IPS DF 6.9 (cell line): ENCODE measurements at places on chromosomes 1 and 21.

DNA sequence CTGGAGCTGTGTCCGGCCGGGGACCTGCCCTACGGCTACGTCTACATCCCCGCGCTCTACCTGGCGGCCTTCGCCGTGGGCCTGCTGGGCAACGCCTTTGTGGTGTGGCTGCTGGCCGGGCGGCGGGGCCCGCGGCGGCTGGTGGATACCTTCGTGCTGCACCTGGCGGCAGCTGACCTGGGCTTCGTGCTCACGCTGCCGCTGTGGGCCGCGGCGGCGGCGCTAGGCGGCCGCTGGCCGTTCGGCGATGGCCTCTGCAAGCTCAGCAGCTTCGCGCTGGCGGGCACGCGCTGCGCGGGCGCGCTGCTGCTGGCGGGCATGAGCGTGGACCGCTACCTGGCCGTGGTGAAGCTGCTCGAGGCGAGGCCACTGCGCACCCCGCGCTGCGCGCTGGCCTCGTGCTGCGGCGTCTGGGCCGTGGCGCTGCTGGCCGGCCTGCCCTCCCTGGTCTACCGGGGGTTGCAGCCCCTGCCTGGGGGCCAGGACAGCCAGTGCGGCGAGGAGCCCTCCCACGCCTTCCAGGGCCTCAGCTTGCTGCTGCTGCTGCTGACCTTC, 412 bp downstream of the GPR25 start:
- DNase-seq = no peak

- DNase-seq = no peak
Measured at GRCh38 chr21:44442266-44443125, 12.8 kb upstream of the LRRC3 start.

DNA sequence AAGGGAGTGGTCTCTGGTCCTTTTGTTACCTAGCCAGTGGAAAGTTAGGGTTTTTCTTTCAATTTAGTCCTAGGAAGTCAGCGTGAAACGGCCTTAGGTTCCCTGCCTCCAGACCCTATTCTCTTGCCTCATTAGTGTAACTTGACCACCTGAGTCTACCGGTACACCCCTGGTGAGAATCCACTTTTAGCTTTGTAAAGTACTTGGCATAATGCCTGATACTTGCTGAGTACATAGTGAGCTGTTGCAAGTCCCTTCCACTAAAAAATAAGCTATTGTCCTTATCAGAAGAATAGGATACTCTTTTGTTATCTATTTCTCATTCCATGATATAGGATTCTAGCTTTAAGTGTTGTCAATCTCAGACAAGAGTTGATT, 228.8 kb downstream of the ST6GALNAC3 start:
- DNase-seq = no peak

GRCh38 chr1:192010406-192010805, 147.9 kb upstream of the RGS18 start:
- DNase-seq = no peak

DNA sequence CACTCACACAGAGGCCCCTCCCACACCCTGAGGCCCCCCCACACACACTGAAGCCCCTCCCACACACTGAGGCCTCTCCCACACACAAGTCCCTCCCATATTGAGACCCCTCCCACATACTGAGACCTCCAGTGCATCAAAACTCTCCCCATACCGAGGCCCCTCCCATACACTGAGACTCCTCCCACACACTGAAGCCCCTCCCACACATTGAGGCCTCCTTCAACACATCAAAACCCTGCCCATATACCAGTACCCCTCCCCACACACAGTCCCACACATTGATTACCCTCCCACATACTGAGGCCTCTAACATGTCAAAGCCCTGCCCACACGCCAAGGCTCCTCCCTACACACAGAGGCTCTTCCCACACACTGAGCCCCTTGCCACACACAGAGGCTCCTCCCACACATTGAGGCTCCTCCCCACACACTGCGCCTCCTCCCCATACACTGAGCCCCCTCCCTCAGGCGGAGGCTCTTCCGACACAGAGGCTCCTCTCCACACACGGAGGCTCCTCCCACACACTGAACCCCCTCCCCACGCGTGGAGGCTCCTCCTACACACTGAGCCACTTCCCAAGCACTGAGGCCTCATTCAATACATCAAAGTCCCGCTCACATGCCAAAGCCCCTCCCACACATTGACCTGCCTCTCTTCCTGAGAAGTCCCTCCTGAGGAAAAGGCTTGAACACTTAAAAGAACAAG, 392.3 kb downstream of the CAMTA1 start:
- DNase-seq = peak; percentile 22

- DNase-seq = no peak
Measured at GRCh38 chr1:238675221-238675620, 711.1 kb upstream of the CHRM3 start.

- DNase-seq = no peak
Measured at GRCh38 chr1:183694755-183695154, 41.6 kb upstream of the APOBEC4 start.

DNA sequence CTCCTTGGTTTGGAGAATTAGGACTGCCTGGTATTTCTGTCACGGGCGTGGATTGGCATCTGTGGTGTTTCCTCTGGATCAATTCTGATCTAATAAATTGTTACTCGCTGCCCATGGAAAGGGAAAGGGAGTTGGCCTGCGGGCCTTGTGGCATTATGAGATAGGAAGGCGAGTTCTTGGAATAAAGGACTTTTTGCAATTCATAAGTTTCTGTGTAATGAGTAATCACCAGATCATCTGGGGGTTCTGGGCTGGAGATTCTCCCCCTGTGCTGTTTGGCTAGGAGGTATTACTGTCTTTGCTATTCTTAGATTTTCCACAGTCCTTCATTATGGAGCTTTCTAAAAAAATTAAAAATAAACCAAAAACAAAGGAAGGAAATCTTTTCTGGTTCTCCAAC, 315.9 kb downstream of the CAMTA1 start:
- no peak for DNase-seq

DNA sequence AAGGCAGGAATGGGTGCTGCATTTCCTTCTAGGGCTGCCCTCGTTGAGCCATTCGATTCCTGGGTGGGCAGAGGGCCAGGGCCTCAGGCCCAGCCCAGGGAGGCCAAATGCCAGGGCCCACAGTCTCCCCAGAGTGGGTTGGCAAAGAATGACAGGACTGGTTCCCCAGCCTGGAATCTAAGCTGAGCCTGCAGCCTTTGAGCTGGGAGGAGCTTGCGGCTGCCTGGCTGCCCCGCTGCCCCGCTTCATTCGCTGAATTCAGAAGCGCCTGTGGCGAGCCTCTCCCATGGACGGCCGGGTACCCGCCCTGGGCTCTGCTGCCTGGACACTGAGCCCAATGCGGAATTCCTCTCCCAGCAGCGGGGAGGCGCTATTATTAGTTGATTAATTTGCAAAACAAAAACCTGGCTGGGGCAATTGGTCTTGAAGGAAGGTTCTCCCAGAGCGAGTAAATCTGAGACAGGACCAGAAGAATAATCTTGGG, 32.3 kb upstream of the TARDBP start:
- peak; percentile 61 for DNase-seq

DNA sequence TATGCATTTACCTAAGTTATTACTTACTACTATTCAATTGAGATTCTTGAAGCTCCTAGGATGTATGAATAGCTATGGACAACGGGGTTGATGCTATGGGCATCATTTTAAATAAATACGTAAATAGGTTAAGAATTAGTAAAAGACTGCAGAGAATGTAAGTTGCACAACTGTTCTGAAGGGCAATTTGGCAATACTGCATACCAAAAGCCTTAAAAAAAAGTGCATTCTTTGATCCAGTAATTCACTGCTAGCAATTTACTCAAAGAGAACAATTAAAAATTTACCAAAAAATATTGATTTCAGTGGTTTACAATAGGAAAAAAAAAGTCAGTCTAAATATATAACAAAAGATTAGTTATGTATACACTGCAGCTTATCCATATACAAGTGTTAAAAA, 3.5 kb downstream of the ARPC5 start:
- DNase-seq = no peak

- DNase-seq = no peak
Measured at GRCh38 chr1:3942416-3943122, 42.5 kb upstream of the C1orf174 start.

DNA sequence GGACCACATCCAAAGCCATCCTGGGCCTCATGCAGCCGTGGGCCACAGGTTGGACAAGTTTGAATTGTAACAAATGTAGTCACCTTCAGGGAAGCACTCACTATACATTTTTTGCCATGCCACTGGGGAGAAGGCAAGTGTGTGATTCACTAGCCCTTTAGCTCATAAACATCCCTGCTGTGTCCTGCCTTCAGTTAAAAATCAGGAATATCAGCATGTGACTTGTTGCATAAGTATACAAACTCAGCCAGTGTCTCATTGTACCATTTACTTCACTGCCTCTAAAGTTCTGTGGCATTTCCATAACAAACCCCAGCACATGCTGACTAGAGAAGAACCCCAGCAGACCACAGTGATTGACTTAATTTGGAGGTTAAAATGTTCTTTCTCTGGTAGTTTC, 142.0 kb upstream of the C1orf105 start:
- DNase-seq = peak; percentile 52

DNA sequence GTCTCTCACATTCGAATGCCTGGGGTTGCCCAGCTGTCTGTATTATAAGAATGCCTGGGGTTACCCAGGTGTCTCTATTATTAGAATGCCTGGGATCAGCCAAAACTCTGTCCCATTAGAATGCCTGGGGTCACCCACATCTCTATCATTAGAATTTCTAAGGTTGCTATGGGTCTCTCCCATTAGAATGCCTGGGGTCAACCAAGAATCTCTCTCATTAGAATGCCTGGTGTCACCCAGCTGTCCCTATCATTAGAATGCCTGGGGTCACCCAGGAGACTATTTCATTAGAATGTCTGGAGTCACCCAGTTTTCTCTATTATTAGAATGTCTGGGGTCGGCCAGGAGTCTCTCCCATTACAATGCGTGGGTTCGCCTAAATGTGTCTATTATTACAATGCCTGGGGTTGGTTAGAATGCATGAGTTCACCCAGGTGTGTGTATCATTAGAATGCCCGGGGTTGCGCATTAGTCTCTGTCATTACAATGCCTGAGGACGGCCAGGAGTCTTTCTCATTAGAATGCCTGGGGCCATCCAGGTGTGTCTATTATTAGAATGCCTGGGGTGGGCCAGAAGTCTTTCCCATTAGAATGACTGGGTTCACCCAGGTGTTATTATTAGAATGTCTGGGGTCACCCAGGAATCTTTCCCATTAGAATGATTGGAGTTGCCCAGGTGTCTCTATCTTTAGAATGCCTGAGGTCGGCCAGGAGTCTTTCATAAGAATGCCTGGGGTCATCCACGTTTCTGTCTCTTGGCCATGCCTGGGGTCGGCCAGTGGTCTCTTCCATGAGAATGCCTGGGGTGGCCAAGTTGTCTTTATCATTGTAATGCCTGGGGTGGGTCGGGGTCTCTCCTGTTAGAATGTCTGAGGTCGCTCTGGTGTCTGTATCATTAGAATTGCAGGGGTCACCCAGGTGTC, 59.6 kb downstream of the RNF187 start:
- no peak for DNase-seq

GRCh38 chr21:42395905-42396651, at the start of gene TMPRSS3:
TSS of gene TMPRSS3 (minus strand) at chr21:42396052. CDS start at chr21:42395417, 635 bp downstream.
- DNase-seq = no peak

DNA sequence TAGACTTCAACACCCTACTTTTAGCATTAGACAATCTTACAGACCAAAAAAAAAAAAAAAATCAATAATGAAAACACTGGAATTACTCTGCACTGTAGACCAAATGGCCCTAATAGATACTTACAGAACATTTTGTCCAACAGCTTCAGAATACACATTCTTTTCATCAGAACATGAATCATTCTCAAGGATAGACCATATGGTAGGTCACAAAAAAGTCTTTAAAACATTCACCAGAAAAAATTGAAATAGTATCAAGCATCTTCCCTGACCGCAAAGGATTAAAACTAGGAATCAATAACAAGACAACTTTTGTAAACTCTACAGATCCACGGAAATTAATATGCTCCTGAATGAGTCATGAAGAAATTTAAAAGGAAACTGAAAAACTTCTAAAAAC, 22.5 kb downstream of the ZNF670 start:
- no peak for DNase-seq

GRCh38 chr1:43005460-43006361, 47.0 kb upstream of the SLC2A1 start:
- no peak for DNase-seq

- no peak for DNase-seq
Measured at GRCh38 chr1:227886503-227886961, 61.2 kb downstream of the WNT9A start.

GRCh38 chr1:66416295-66416694, 117.7 kb upstream of the SGIP1 start:
- no peak for DNase-seq

DNA sequence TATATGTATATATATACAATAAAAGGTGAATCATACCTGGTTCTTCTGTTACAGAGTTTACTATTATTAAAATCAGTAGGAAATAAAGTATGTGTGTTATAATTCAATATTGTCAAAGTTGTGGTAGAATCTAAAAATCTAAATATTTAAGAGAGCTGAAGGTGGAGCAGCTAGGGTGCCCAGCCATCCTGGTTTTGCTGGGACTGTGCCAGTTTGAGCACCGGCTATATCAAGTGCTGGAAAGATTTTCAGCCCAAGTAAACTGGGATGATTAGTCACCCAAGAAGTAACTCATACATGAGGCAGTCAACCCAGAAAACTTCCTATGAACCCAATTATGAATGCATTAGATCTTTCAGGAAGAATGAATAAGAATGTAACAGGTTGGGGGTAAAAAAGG, 16.9 kb upstream of the KRTAP19-5 start:
- no peak for DNase-seq

DNA sequence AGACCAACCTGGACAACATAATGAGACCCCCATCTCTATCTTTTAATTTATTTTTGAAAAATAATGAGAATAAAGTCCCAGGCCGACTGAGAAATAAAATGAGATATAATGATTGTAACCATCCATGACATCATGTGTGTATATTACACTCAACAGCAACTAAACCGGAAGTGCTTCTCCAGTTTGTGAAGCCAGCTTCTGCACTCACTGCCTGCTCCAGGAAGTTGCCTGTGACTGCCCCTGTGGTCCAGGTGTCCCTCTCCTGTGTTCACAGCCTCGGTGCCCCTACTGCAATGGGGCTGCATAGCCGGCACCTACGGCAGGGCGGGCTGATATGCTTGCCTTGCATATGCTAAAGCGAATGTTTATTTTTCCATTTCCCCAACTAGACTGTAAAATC, 68.3 kb downstream of the SSBP3 start:
- DNase-seq = no peak

DNA sequence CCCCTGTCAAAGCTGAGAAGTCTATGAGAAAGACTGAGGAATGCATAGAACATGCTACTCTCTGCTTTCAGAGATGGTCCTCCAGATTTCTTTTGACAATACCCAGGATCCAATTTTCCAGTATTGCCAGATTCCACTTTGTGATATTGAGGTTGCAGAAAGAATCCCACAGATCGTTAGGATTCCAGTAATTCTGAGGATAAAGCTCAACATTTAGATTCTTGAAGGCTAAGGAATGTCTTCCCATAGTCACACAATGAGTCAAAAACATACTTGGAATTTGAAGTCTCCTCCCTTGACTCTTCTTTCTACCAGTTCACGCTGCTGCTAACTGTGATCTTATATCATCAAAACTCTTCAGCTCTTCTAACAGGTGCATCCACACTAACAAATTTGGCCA, 57.1 kb downstream of the TNFSF18 start:
- no peak for DNase-seq
